Stimulated activated naive CD8-positive, alpha-beta T cell treated with anti-CD3 and anti-CD28 coated beads, Interleukin-15, Interleukin-2, amounts not matched to agents 100 U/mL and 50 U/mL, for 24 hours (primary cell): ENCODE measurements at places on chromosomes 7 and 10.
A peak's percentile ranks its signal among the peaks of the same experiment; 100 is the strongest.

DNA sequence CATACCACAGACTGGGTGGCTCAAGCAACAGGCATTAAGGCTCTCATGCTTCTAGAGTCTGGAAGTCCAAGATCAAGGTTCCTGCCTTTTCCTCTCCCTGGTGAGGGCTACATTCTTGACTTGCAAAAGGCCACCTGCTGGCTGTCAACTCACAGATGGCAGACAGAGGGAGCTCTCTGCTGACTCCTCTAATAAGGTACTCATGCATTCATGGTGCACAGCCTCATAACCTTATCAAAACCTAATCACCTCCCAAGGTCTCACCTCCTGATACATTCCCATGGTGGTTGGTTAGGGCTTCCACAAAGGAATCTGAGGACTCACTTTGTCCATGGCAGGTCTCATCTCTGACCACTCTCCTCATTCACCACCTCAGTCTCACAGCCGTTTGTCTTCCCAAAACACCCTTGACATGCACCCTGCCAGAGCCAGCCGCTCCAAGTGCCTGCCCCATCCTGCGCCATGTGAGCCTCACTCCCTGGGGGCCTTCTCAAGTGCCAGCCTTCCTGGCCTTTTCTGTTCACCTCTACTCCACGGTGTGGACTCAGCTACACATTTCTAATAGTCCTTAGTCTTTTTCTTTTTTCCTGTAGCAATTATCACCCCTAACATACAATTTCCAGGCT lies 400.3 kb upstream of the ADARB2 start:
- no peak for DNase-seq

- DNase-seq = no peak
These were observed 502 bp downstream of the ZNF3 start for GRCh38 chr7:100080907-100081534.

GRCh38 chr10:98272656-98273055 lies 4.7 kb upstream of the LOXL4 start:
- no peak for DNase-seq

- DNase-seq = no peak
These were observed 128.7 kb upstream of the JCAD start for GRCh38 chr10:30188101-30188500.

GRCh38 chr7:38686888-38687287 lies 55.7 kb upstream of the AMPH start:
- no peak for DNase-seq

DNA sequence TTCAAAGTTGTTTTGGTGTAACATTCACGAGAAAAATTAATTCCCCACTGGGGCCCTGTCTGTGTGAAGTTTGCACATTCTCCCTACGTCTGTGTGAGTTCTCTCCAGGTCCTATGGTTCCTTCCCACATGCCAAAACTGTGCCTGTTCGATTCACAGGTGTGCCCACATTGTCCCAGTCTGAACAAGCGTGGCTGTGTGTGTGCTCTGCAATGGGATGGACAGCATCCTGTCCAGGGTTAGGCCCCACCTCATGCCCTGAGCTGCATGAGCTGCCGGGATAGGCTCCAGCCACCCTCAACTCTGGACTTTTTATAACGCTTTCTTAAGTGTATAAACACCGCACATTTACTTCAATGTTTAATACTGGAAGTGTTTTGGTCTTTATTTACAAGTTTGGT lies 55.4 kb downstream of the ARHGAP21 start:
- DNase-seq = no peak

DNA sequence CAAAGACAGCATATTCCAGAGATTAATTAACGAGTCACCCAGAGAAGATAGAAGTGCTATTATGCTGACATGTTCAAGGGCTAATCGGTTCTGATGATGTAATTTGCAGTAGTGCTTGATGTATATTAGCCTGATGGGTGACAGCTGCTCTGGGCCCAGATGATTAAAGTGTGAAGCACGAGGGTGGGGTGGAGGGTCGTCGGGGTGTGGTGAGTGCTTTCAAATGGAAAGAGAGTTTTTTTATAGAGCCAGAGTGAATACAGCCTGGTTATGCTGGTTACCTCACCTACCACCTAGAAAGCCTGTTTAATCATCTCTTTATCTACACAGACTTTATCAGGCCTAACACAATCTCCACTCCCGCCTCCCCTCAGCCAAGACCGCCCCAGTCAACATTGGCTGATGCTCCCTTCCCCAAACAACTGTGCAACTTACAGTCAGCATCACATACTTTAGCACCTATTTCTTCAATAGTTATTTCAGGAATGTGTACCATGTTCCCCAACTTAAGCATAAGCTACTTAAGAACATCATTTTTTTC lies 11.5 kb upstream of the STN1 start:
- DNase-seq = no peak

GRCh38 chr7:66308411-66308810 lies 103.3 kb downstream of the TPST1 start:
- DNase-seq = no peak

DNA sequence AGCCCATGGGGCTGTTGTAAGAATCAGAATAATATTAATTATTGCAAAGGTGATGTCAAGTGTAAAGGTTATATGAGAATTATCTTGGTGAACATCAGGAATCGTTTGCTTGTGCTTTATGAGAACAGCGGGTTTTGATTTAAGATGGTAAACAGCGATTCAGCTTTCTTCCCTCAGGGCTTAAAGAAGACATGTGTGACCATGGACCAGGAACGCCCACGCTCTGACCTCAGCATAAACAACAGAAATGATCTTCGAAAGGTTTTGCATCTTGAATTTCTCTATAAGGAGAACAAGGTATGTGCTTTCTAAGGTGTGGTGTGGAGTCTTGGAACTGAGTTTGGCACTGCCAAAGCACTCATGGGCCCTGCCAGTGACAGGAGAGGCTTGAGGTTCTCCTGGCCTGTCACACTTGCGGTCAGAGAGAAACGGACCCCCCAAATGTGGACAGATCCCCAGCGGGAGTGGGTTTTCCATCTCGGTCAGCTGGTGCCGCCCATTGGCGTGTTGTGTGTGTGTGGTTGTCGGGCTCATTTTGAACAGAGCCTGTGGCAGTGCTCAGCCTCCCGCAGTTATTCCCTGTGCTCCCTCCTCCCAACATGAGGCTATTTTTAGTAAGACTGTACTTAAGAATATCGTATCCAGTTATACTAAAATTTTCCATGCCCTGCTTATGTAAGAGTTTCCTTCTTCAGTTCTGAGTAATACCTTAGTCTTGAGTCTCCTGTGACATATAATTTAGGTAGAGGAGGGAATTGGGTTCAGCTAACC lies 7.2 kb downstream of the MINDY4 start:
- no peak for DNase-seq

GRCh38 chr7:43754596-43754995 lies 3.9 kb upstream of the BLVRA start:
- no peak for DNase-seq

- DNase-seq = no peak
These were observed 135.1 kb upstream of the GAD2 start for GRCh38 chr10:26081459-26081858.

DNA sequence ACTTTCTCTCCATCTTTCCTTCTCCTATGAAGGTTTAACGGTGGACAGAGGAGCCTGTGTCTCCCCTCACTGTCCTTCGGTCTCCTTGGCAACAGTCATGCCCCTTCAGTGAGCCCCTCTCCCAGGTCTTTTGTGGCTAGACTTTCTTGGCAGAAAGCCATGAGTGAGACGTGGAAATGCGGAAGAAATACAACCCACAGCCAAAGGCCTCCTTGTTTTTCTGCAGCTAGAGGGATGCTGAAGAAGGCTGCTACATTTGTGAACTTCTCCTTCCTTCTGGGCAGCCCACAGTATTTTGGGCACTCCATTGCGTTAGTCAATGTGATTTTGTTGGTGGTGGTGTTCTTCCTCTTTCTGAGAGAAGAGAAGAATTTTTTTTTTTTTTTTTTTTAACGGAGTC lies 333.7 kb upstream of the PODXL start:
- DNase-seq = no peak

- no peak for DNase-seq
These were observed 150.8 kb upstream of the FAM3C start for GRCh38 chr7:121546632-121547543.

GRCh38 chr10:95588025-95588424 lies 26.9 kb upstream of the SORBS1 start:
- no peak for DNase-seq

GRCh38 chr10:131925011-131925649 lies 24.3 kb downstream of the PPP2R2D start:
- no peak for DNase-seq

DNA sequence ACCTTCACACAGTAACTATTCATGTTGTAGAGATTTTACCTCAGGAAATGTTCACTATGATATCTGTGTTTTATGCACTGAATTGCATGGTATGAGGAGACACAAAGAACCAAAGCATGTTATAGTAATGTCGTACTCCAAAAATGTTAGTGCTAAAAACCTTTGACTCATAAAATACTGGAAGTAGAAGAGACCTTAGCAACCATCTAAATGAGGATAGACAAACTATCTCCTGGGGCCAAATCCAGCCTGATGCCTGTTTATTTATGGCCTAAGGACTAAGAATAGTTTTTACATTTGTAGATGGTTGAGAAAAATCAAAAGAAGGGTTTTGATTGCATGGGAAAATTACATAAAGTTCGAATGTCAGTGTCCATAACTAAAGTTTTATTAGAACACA lies 535.1 kb downstream of the INHBA start:
- no peak for DNase-seq

GRCh38 chr7:21217365-21217764 lies 210.5 kb upstream of the SP4 start:
- no peak for DNase-seq

GRCh38 chr7:136251826-136252225 lies 274.7 kb upstream of the MTPN start:
- no peak for DNase-seq

- no peak for DNase-seq
These were observed 214.1 kb upstream of the FAM3C start for GRCh38 chr7:121610243-121610642.

DNA sequence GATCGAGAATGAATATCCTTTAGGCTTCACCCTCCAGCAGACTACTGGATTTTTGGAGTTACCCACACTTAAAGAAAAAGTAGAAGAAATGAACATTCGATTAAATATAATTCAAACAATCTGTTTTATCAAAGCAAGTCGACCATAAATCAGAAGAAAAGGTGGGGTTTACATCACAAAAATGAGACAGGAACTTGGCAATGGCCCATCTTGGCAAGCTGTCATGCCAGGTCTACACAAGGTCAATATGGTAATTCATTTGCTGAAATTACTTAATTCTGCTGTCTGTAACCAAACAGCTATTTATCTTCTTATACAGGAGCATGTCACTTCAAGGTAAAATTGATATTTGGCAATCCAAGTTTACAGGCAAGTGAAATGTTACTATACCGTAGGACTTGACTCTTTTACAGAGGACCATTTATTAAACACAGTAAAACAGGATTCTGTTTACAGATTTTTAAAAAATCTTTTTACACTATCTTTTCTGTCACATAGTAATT lies 640.6 kb upstream of the NRP1 start:
- DNase-seq = no peak

DNA sequence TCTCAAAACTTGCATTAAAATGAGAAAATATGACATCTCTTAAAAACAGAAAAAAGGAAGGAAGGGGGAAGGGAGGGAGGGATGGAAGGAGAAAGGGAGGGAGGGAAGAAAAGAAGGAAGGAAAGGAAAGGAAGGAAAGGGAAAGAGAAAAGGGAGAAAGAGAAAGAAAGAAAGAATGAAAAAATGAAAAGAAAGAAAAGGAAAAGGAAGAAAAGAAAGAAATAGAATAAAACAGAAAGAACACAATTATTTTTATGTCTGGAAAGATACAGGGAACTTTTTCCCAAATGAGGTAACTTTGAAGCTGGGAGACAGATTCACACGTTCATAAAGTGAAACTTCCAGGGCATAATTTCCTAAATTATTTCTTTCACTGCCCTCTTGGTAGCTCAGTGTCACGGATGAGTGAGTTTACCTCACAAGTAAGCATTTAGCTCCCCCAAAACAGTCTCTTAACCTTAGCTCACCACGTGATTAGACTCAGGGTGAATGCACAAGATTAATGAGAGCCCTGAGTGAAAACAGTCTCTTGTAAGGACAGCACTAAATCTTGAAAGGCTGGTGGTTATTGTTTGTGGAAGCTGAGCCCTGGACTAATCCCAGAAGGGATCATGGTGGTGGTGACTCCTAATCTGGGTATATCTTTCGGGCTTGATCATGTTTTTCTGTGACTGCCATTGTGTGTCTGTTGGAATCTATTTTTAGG lies 74.1 kb upstream of the HDAC9 start:
- no peak for DNase-seq

GRCh38 chr10:5317547-5318107 lies 47.1 kb upstream of the UCN3 start:
- DNase-seq = peak; percentile 67

GRCh38 chr7:41103331-41103730 lies 599.6 kb downstream of the INHBA start:
- no peak for DNase-seq

DNA sequence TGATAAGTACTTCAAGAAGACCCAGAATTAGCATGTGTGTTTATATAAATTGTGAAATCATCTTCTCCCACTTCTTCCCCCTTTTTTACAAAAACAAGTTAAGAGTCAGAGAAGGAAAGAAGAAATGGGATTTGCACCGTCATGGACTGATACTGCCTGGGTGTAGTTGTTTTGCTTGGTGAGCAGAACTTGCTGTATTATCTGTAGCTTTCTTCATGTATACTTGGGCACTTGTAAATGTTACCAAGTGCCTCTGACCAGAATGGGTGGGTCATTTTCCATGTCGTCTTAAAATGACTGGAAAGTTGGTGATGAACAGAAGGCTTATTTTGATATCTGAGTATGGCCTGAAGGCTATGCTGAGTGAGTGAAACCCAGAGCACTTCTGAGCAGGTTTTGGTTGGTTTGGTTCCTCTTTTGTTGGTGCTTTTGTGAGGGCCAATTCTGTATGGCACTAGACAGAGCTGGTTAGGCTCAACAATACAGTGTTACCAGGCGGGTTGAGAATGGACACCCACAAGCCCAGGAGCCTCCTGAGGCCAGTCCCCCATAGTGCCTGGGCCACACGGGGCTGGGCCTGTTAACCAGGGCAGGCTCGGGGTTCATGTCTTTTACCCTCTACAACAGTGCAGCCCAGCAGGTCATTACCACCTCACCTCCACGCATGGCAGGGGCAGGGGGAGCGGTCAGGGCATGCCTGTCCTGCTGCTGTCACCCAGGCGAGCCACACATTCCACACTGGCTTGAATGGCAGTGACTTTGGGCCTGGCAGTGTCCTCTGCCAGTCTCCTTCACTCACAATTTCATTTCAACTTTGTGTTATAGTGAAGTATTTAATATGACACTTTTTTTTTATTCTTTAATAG lies 115.1 kb downstream of the CCNY start:
- DNase-seq = no peak

DNA sequence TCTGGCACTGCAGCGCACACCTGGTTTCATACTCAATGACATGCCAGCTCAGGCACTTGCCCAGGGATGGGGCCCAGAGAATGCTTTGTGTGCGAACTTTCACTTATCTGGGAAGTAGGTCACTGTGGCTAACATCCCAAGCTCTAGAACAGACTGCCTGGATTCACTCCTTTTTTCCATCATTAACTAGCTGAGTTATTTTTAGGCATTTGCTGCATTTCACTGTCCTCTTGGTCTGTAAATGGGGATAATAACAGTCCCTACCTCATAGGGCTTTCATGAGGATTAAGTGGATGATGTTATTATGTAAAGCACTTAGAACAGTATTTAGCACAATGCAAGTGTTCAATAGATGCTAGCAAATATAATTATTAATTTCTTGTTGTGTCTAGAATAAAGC lies 98.7 kb upstream of the DOCK1 start:
- no peak for DNase-seq

- DNase-seq = no peak
These were observed 103.3 kb downstream of the CFAP58 start for GRCh38 chr10:104456802-104457542.
